Stimulated activated CD4-positive, alpha-beta T cell treated with anti-CD3 and anti-CD28 coated beads, Interleukin-1b, Interleukin-23, amount 100 ng/mL, for 1 hour (primary cell): ENCODE measurements at places on chromosomes 4 and X.

DNA sequence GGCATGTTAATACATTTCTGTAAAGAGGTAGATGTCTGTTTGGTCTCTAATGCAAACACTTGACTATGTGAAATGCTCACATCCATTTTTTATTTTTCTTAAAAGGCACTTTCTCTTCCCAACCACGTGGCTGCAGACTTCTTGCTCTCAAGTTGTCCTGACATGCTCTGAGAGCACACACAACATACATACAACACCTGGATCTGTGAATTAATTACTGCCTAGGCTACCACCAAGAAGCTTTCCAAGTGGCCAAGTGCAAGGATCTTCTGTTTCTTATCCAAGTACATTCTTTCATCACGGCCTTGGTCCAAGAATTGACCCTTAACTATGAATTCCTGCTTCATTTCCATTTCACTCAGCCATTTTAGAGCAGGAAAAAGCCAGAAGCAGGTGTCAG is 110.8 kb downstream of the SPRY1 start:
- DNase-seq, result no peak

DNA sequence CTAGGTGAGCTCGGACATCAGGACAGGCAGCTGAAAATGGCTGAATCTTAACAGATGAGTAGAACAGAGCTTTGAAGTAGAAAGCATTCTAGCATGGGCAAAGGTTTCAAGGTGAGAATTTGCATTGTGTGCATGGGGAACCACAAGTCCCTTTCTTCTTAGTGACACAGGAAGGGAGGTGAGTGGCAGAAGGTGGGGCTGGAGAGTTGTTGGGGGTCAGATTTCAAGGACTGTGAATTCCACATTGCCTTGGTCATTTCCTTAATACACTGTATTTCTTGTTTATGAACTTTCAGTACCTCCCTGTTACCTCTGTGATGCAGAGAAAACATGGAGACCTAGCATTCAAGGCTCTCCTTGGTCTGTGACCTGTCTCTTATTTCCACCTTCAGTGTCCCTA is 4.1 kb downstream of the APEX2 start:
- no peak for DNase-seq

DNA sequence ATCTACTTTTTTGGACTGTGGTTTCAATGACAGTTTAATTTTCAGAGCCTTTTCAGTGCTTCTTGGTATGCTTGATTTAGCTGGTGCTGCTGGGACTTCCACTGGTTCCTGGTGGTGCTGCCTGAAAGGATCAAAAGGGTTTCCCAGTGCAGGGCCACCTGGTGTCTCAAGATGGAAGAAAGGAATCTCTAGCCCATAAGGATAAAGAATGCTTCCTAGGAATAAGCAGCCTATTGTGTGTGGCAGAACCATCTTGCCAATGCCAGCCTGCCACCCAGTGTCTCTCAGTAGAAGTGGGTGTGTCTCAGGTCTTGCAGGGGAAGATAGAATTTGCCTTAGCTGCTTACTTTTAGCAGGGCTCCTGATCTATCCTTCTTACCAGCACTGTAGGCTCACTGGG is 15.0 kb upstream of the RAI2 start:
- DNase-seq, result no peak

GRCh38 chrX:18983666-18984380 is at the start of gene PHKA2:
TSS of gene PHKA2 (minus strand) at chrX:18984114. CDS start at chrX:18983932, 182 bp downstream.
- DNase-seq, result no peak

- no peak for DNase-seq
Measured at GRCh38 chr4:56424697-56425514, 10.5 kb downstream of the PPAT start.

GRCh38 chr4:101418055-101418454 is 70.7 kb upstream of the PPP3CA start:
- DNase-seq, result no peak

- no peak for DNase-seq
Measured at GRCh38 chr4:8542776-8543525, 37.2 kb upstream of the GPR78 start.

GRCh38 chr4:39048311-39048710 is 13.7 kb upstream of the KLHL5 start:
- DNase-seq, result no peak

- no peak for DNase-seq
Measured at GRCh38 chr4:55745014-55745413, 74.6 kb upstream of the EXOC1L start.

- no peak for DNase-seq
Measured at GRCh38 chr4:144740316-144740715, 94.4 kb downstream of the HHIP start.

GRCh38 chrX:77502951-77503525 is 55.8 kb downstream of the FGF16 start:
- DNase-seq, result no peak

- no peak for DNase-seq
Measured at GRCh38 chr4:141391771-141392170, 171.1 kb downstream of the ZNF330 start.

DNA sequence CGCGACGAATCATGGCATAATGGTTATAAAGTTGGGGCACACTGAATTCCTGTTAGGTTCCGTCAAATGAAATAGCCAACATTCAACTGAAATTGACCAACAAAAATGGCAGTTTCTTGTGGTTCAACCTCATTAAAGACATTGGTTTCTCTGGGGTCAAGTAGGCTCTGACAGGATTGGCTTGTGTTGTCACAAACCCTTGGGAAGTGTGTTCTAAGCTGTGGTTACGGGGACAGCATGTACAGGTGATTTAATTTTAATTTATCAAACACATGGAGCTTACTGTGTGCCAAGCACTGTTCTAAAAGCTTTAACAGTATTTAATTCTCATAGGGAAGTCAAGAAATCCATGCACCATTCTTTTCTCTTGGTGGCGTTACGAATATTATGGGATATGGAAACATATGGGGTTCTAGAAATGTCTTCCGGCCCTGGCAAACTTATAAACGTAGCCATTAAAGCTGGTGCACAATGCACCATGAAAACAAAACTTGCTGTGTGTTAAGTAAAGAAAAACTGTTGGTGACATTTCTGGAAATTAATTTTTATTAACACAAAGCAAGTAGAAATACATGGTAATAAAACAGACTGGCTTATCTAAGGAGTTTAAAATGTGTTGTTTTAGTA is 891 bp downstream of the XK start:
- no peak for DNase-seq

- no peak for DNase-seq
Measured at GRCh38 chr4:150960079-150960478, 55.0 kb downstream of the LRBA start.

DNA sequence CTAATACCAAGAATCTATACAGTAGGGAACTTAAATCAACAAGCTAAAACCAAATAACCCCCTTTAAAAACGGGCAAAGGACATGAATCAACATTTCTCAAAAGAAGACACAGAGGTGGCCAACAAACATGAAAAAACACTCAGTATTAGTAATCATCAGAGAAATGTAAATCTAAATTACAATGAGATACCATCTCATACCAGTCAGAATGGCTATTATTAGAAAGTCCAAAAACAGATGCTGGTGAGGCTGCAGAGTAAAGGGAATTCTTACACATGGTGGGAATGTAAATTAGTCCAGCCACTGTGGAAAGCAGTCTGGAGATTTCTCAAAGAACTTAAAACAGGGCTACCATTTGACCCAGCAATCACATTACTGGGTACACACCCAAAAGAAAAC is 167.8 kb downstream of the PACRGL start:
- no peak for DNase-seq

GRCh38 chr4:153137677-153138630 is 66.3 kb upstream of the TRIM2 start:
- no peak for DNase-seq

GRCh38 chr4:98446499-98447375 is 185.6 kb downstream of the RAP1GDS1 start:
- DNase-seq, result no peak

GRCh38 chr4:120841580-120841979 is 80.9 kb downstream of the PRDM5 start:
- no peak for DNase-seq

GRCh38 chrX:78923198-78924015 is 21.8 kb upstream of the P2RY10 start:
- DNase-seq, result no peak

DNA sequence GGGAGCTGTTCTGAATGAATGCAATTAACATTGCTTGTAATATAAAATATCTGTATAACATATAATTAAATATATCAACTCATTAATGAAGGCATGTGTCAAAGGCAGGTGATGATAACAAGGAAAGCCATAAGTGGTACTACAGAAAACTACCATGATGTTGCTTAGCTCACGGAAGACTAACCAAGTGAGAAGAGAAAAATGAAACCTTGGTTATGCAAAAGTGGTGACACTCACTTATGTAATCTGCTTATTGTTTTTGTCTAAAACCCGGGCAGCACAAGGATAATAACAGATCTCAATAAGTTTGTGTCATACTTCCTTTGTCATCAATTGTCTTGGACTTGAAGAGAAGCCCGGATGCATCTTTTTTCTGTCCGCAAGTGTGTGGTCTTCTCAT is 156.4 kb downstream of the HS6ST2 start:
- DNase-seq, result no peak

DNA sequence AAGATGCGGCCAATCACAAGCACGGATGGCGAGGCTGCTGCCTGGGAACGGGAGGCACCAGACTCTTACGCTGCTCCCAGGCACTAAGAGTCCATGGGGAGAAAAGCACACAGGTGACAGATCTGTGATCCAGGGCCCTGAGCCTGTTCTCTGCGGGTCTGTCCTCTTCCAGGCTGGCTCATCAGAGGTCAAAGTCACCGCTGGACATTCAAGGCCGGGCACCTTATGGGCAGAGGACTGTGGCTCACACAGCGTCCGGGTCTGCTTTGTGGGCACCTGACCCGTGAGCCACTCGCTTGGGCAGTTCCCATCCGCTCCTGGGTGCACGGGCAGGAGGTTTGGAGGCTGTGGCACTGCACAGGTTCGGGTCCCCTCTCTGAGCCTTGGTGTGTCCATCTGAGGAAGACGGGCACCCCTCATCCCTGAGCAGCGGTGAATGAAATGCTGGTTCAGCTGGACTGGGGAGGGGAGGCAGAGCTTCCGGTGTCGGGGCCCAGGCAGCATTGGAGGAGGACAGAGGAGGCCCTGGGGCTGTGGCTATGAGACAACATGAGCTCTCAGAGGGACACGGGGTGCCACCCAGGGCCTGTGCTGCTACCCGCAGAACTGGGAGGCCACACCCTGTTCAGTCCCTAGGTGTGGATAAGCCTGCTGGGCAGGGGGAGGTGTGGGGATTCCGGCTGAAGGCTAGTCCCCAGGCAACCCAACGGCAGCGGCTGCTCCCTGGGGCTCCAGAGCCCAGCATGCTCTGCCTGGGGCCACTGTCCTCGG is 61.2 kb upstream of the AFAP1 start:
- DNase-seq, result no peak

DNA sequence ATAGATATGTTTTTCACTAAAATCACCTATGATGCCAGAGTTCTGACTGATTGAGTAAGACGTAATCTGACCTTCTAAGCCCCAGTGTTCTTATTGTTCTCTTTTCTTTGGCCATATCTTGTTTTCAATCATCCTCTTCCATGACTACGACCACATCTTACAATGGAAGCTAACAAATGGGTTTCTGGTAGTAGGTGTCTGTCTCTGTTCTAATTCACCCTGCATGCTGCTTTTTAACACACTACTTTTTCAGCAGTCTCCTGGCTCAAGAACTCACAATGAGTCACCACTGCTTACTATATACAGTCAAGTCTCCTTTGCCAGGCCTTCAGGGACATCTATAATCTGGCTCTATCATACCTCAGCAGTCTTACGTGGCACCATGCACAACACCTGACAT is 146.1 kb downstream of the NEXMIF start:
- no peak for DNase-seq

- no peak for DNase-seq
Measured at GRCh38 chr4:3250956-3251690, 2.2 kb downstream of the MSANTD1 start.

GRCh38 chr4:139798456-139798855 is 132.8 kb downstream of the MGST2 start:
- DNase-seq, result no peak

DNA sequence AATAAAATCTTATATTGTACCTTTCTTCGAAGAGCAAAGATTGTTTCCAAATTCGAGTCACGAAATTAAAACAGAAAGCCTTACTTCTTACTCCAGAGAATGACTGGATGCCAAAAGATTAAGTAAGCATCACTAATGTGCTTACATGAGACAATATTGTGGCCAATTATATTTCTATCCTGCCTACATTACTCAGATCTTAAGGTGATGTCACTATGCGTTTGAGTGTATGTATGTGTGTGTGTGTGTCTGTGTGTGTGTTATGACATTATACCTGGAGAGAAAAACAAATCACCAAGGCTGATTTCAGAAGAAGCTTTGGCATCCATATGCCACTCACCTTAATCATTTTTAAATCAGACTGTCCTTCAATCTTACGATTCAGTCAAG is 556.3 kb downstream of the PPARGC1A start:
- DNase-seq, result no peak

DNA sequence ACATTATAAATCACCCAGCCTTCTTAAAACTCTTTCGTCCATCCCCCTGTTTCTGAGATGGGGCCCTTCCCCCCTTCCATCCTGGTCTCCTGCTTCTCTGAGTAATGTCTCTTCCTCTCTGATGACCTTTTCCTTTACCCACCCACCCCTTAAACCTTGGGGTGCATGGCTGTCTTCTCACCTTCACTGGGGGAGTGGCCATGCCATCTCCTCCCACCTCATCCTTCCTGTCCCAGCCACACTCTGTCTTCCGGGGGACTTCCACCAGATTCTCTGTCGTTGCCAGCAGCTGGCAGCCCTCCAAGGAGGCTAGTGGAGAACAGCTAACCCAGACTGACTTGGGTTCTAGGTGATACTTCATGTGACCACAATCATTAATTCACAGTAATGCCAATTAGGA is 83.2 kb upstream of the SCML1 start:
- DNase-seq, result no peak
